Large intestine (tissue), 12 donors: ENCODE measurements at places on chromosomes 11 and 22. TPM values are rescaled to one million over a fixed set of nuclear protein-coding genes. Genes with fewer than 3 reads are reported as not detected.

The LUZP2 gene
- polyA plus RNA-seq = 2.8 TPM

GRCh38 chr11:85086504-85087284, 540.5 kb downstream of the DLG2 start:
- no peak for DNase-seq
- H3K36me3 ChIP-seq = no peaks in the 10 kb centered on the region
- H3K27me3 ChIP-seq = no peaks in the 10 kb centered on the region
- H3K27ac ChIP-seq = no peak overlapping the region
- H3K4me3 ChIP-seq = no peak overlapping the region
- H3K4me1 ChIP-seq = no peaks in the 10 kb centered on the region

GRCh38 chr11:119028346-119029068, 2.2 kb downstream of the SLC37A4 start:
- peaks cover 40% of the 10 kb centered on the region for H3K4me1 ChIP-seq
- no peaks in the 10 kb centered on the region for H3K27me3 ChIP-seq
- no peak for DNase-seq
- H3K36me3 ChIP-seq = peaks cover 40% of the 10 kb centered on the region

- no peaks in the 10 kb centered on the region for H3K36me3 ChIP-seq
- DNase-seq = no peak
- peaks cover 3% of the 10 kb centered on the region for H3K4me1 ChIP-seq
- H3K4me3 ChIP-seq = no peak overlapping the region
- H3K27ac ChIP-seq = no peak overlapping the region
- no peaks in the 10 kb centered on the region for H3K27me3 ChIP-seq
Measured at GRCh38 chr11:115927823-115928329, 423.7 kb upstream of the CADM1 start.

DNA sequence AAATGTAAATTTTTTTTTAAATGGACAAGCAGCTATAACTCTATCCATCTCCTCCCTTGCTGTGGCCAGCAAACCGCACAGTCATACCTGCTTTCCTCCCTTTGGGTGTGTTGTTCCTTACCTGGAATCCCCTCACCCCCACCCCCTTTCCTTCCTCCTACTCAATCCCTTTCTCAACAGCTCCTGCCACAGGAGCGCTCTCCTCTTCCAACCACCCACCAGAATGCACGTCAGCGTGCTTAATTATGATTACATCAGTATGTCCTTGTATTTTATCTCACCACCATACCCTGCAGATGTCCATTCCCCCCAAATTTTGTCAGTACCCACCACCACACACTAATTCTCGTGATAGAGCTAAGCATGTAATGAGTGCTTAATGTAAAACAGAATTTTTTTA, 60.9 kb upstream of the LMO2 start:
- no peaks in the 10 kb centered on the region for H3K4me1 ChIP-seq
- no peak for DNase-seq
- no peaks in the 10 kb centered on the region for H3K36me3 ChIP-seq
